ENCODE measurements at places on chromosomes 13 and 19. TPM values are rescaled to one million over a fixed set of nuclear protein-coding genes. Genes with fewer than 3 reads are reported as not detected.

LHFPL6 gene
- 1.0 TPM for total RNA-seq

FARP1 gene
- total RNA-seq: 0.86 TPM

GRCh38 chr19:47863514-47863936, 4.5 kb downstream of the TPRX2 start:
- peak; percentile 85 for DNase-seq

GRCh38 chr19:52190487-52191293, 838 bp downstream of the PPP2R1A start:
- no peak for DNase-seq

INSR gene
- total RNA-seq: 1.6 TPM

GRIN2D gene
- total RNA-seq: 0.13 TPM

DNA sequence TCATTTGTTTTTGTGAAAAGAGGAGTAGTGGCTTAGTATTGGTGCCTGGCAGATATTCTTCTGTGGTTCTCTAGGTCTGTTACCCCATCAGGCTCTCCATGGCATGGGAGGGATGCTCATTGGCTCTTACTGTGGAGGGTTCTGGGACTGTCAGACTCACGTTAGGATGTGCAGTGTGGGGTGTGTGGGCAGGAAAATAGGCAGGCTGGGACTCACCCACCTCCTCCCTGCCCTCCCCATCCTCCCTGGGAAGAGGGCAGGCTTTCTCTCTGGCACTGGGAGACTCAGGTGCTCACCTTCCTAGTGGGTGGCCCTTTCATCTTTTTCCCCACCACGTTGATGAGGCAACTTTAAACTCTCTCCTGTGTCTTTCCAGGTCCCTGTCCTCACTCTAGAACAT, 44.2 kb downstream of the ZNF536 start:
- no peak for DNase-seq

KIR2DL3 gene
- total RNA-seq: not detected

DNA sequence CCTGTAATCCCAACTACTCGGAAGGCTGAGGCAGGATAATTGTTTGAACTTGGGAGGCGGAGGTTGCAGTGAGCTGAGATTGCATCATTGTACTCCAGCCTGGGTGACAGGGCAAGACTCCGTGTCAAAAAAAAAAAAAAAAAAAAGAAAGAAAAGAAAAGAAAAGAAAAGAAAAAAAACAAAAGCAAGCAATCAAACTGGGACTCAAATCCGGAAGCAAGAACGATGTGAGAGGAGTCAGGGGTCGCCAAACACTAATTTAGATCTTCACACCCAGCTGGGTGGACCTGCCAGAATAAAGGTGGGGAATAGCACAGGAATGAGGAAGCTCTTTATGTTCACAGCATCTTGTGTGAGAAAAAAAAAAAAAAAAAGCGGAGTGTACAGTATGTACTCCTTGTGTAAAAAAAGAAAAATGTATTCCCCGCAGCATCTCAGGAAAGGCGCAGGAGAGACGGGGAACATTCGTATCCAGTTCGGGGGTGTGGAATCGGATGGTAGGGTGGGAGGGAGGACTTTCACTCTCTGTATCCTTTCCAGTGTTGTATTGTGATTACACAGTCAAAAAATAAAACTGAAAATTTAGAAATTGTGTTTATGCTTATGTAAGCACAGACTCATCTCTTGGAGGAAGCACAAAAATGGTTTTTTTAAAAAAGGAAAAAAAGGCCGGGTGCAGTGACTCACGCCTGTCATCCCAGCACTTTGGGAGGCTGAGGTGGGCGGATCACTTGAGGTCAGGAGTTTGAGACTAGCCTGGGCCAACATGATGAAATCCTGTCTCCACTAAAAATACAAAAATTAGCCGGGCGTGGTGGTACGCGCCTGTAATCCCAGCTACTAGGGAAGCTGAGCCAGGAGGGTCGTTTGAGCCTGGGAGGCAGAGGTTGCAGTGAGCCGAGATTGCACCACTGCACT, 7.6 kb downstream of the DNAJB1 start:
- DNase-seq: no peak

TIMM44 gene
- total RNA-seq: 180 TPM

ZNF101 gene
- total RNA-seq: 29.2 TPM

DNA sequence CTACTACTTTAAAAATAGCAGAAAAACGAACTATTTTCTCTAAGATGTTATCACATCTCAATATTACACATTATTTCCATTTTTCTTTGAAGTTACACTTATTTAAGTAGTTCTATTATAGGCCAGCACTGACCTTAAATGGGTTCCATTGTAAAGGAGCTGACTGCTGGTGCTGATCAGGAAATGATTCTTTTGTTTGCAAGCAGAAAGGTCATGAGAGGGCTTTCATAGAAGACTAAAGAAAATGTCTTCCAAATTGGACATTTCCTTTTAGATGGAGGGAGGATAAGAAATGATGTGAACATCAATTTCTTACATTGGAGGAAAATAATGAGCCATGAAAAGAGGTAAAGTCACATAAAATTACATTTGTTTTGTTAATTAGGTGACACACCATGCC, 96.2 kb downstream of the SUCLA2 start:
- no peak for DNase-seq

- no peak for DNase-seq
Measured at GRCh38 chr13:66212511-66212910, 1017.6 kb downstream of the PCDH9 start.

- no peak for DNase-seq
Measured at GRCh38 chr13:21825186-21825585, 154.3 kb downstream of the FGF9 start.

SULT2A1 gene
- 0.16 TPM for total RNA-seq

GRCh38 chr13:94195715-94196114, 283.8 kb downstream of the DCT start:
- no peak for DNase-seq

ZNF442 gene
- total RNA-seq: 0.81 TPM

DNA sequence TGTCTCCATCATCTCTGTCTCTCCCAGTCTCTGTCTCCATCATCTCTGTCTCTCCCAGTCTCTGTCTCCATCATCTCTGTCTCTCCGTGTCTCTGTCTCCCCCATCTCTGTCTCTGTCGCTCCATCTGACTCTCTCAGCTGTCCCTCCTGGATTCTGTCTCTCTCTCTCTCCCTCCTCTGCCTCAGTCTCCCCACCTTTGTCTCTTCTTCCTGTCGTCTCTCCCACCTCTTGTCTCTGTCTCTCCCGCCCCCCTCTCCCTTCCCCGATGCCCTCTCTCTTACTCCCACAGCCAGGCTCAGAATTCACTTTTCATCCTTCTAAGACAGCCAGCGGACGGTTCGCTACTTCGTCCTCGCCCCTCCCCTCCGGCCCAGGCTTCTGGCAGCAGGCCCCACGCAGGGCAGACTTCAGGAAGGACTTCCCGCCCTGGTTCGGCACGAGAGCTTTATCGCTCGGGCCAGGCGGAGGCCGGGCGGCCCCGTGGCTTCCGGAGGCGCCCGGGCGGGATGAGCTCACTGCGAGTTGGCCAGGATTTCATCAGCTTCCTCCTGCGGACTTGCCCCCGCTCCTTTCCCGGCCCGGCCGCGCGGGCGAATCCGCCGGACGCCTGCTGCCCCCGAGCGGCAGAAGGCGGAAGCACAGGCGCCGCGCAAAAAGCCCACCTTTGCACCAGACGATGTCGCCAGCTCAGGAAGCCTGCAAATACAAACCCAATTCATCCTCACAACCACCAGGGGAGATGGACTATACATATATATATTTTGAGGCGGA, 12.4 kb upstream of the CCDC9 start:
- DNase-seq: peak; percentile 88

- DNase-seq: no peak
Measured at GRCh38 chr19:40611096-40611495, 9.9 kb downstream of the LTBP4 start.

LRRC63 gene
- total RNA-seq: not detected

ZNF556 gene
- not detected for total RNA-seq

ERICH4 gene
- total RNA-seq: not detected

DNA sequence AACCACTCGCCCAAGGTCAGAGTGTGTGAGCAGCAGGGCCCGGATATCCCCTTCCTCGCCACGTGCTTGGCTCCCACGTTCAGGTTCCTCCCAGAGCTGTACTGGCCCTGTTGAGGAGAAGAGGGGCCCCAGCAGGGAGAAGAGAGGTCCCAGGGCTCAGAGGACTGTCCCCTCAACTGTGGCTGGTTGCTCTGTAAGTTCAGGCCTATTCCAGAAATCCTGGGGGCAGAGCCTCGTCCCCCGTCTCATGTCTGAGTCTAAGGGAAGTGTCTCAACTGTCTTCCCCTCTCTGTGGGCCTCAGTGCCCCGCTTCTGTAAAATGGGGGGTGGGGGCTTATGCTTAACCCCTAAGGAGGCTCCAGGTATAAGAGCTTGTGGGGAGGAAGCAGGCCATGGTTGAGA, 3.9 kb downstream of the PPP5C start:
- peak; percentile 23 for DNase-seq

GRCh38 chr19:38284422-38284821, 19.6 kb upstream of the C19orf33 start:
- no peak for DNase-seq

DNA sequence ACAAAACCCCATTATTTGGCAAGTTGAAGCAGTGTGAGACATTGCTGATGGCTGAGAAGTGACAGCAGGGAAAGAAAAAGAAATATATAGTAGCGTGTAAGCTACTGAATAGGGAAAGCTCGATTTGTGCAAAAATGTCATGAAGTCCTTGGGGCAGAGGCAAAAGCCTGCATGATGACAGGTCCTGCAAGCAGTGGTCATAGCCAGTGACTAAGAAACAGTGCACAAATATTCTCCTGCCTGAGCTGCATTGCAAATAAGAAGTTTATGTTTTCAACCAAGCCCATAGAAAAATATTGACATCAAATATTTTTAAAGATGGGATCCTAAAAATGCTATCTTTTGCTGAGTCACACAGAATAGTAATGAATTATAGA, 270.0 kb downstream of the SLITRK6 start:
- DNase-seq: no peak

DNA sequence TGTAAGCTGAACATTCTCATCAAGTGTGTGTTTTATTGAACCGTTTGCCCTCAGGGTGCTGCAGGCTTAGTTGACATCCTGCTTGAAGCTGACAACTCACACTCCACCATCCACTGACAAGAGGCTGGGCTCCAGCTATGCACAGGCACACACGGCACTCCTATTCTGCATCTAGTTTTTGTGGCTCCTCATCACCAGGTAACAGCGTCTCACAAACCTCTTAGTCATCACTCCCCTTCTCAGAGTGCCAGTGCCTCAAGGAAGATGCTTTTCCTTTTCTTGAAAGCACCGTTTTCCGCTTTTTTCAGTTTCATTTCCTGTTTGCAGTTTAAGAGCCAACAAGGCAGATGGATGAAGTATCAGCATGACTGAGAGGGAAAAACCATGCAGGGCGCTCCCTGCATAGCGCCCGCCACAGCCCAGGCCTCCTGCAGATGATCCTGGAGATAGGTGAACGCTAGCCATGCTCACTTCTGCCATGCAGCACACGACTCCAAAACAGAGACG, 491.2 kb downstream of the COG6 start:
- no peak for DNase-seq

GRCh38 chr13:40438999-40439797, 227.2 kb downstream of the FOXO1 start:
- peak; percentile 11 for DNase-seq

GRCh38 chr19:38734426-38735256, 9.6 kb downstream of the CAPN12 start:
- DNase-seq: no peak

DNA sequence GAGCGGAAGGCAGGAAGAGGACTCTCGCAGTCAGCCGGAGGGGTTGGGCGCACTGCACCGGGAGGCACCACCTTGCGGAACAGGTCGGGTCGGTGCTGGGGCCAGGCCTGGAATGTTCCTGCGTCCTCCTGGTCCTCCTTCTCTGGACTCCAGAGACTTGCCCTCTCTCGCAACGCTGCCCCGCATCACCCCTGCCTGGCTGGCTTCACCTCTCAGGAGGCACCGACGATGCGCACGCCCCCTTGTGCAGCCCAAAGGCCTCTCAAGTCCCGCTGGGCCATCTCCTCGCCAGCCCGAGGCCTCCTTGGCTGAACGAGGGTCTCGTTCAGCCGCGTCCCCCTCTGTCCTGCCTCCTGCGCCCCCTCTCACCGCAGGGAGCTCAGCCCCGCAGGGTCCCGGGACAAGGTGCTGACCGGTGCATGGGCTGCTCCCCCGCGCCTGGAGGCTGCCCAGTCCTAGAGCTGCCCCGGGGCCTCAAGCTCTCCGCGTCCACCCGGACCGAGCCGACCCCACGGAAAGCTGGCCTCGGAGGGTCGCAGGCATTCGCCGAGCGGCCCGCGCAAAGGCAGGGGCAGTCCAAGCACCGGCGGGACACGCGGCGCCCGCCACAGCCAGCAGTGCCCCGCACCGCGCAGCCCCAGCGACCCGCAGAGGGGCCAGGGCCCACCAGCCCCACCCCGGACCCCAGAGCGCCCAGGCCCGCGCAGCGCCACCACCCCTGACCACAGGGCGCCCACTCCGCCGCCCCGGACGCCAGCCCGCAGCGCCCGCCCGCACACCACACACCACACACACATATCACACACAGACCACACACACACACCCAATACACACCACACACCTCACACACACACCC, 133.8 kb downstream of the CRYL1 start:
- no peak for DNase-seq
